Germinal center (tissue), 1 donor: ENCODE measurements at places on chromosomes 2 and 18.

DNA sequence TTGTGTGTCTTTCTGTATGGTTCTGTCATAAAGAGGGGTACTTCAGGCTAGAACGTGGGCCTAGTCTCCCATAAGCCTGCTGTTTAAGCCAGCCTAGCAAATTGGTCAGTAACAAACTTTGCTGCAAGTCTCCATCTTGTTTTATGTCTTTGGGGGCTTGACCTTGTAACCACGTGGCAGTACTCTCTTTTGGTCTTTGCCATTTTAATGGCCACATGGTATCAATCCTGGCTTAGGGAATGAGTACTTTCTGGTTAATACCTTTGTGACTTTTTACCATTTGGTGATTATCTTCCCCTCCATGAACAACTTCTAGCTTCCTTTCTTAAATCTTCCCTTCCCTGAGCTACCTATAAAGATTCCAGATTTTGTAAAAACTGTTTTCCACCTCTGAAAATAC is 148.3 kb downstream of the GCA start:
- no peak for DNase-seq

- DNase-seq, result no peak
These were observed 51.2 kb upstream of the RTN4 start for GRCh38 chr2:55101466-55101865.

DNA sequence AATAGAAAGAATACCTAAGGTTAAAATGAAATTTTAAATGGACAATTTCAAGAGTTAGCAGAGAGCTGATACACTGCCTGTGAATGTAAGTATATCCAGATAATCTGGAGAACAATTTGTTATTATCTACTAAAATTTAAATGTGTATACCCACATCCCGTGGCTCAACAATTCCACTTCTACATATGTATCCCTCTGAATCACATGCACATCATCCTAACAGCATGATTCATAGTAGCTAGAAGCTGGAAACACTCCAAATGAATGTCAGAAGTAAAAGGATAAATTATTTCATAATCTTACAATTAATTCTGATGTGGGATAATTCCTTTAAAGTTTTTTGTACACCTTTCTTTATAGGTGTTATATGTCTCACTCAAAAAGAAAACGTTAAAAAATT is 87.9 kb downstream of the CNTNAP5 start:
- DNase-seq, result no peak

GRCh38 chr2:26305540-26305939 is 40.4 kb upstream of the SELENOI start:
- no peak for DNase-seq

- DNase-seq, result no peak
These were observed 476.9 kb downstream of the PTPRM start for GRCh38 chr18:8044004-8044403.

DNA sequence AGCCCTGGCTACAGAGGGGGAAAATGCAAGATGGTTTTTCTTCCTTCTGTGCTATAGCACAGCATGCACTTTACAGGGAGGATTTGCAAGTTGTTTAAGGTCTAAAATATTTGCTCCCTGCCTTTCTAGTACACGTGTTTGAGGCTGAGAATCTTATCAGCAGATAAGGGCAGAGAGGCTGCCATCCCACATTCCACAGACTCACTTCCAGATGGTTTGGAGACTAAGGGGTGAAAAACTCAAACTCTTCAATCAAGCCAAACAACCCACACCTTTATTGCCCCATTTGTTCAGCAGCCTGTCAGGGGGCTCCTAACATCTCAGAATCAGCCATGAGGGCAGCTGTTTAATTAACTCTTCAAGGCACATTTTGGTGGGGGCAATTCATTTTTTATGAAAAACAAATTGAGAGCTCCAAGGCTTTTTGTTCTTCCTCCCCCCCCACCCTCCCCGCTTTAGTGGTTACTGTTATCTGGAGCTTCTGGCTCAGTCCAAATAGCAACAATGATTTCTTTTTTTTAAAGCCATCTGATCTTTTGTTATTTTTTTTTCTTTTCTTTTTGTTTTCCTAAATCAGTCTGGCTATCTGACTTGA is 242.6 kb upstream of the NT5C1B start:
- no peak for DNase-seq

GRCh38 chr2:18047896-18048657 is 169.6 kb downstream of the KCNS3 start:
- no peak for DNase-seq

DNA sequence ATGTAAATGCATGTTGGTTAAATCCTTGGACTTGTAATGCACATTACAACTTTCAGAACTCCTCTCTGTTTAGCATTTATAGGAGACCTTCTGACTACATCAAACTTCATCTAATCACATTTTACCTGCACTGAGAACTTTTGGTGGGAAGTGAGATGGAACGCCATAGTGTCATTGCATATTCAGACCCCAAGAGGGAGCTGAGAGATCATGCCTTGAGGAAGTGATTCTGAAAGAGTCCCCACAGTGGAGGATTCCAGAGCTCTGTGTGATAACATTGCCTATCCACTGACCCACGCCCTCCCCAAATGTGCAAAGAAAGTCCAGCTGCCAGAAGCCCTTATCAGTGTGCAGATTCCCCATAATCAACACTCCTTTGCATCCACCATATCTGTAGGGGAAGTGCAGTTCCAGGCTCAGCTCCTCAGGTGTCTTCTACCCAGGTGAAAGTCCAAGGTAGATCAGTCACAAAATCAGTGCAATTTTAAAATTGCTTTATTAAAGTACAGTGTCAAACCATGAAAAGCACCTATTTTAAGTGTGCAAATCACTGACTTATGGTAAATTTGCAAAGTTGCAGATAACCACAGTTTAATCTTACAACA is 212.4 kb downstream of the RPIA start:
- no peak for DNase-seq

DNA sequence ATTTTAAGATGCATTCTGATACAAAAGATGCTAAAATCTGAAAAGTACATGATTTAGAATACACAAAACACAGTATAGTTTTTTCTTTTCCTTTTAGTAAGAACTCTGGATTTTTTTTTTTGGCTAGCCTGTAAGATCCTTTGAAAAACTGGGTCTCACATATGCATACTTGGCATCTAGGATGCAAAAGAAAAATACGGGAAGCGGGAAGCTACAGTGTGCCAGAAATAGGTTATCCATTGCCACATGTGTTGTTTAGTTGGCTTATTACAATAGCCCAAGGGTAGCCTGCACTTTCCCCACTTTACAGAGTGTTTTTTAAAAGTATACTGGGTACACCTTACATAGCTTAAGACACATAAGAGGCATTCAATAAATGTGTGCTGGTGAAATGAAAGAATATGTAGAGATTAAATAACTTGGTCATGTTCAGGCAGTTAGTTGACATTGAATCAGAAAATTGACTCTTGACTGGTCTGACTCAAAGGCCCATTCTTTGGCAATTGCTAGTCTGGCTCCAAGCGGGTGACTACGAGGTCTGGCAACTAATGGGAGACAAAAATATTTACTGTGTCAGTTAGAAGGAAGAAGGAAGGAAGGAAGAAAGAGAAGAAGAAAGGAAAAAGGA is 286.8 kb upstream of the TRIB2 start:
- DNase-seq, result no peak

GRCh38 chr2:38129987-38130386 is 54.0 kb upstream of the CYP1B1 start:
- no peak for DNase-seq

DNA sequence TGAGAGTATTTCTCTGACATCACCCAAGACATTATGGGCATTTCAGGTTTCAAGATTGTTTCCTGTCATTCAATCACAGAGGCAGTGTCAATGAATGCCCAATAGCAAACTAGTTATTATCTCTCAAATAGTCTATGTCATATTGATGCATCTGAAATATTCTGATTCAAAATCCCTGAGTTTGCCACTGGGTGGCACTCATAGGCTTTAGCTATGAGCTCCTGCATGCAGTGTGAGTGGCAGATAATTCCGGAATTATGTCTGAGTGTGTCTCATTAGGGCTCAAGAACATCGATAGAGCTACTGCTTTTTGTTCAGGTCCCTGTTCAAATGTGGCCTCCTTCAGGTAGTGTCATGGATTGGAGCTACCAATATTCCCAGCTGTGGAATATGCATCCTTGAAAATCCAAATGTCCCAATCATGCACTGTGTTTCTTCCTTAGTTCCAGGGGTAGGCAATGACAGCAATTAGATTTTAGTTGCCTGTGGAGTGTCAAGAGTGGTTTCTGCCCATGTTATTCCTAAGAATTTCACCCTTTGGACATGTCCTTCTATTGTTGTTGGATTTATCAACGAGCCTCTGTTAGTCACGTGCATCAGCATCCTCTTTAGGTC is 7.8 kb upstream of the OR6B3 start:
- DNase-seq, result peak; percentile 11

DNA sequence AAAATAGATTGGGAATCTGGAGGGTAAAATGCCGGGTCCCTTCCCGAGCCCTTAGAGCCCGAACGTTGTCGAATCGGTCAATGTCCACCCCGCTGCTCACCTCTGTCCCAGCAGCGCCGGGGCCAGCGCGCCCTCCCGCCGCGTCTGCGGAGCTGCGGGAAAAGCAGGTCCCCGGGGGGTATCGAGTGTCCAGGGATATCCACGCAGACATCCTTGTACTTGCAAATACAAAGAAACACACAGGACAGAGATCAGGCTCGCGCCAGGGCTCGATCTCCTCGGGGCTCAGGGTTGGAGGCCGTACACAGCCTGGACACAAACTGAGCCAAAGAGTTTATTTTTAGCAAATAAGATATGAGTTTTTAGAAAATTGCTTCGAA is 2.3 kb upstream of the GATA6 start:
- DNase-seq, result no peak

GRCh38 chr2:208671886-208672680 is 265.5 kb downstream of the PTH2R start:
- DNase-seq, result no peak

DNA sequence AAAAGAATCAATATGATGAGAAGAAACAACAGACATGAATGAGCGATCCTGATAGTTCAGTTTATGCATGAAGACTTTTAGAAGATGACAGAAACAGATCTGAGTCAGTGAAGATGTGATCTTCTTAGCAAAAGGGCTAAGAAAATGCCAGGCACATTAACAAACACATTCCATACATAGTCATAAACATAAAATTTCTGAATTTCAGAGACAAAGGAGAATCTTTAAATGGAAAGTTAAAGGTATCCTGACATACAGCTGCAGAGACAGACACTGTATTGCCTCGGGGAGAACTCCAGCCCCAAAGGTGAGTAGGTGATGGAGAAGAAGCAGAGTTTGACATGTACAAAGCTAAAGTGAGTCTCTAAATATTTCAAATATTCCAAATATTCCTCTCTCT is 40.6 kb upstream of the FN1 start:
- no peak for DNase-seq
